BJ (cell line): ENCODE measurements at places on chromosomes 6 and 20.
A peak's percentile ranks its signal among the peaks of the same experiment; 100 is the strongest.

GRCh38 chr6:12761376-12762115 is 45.0 kb downstream of the PHACTR1 start:
- DNase-seq: peak; percentile 92

DNA sequence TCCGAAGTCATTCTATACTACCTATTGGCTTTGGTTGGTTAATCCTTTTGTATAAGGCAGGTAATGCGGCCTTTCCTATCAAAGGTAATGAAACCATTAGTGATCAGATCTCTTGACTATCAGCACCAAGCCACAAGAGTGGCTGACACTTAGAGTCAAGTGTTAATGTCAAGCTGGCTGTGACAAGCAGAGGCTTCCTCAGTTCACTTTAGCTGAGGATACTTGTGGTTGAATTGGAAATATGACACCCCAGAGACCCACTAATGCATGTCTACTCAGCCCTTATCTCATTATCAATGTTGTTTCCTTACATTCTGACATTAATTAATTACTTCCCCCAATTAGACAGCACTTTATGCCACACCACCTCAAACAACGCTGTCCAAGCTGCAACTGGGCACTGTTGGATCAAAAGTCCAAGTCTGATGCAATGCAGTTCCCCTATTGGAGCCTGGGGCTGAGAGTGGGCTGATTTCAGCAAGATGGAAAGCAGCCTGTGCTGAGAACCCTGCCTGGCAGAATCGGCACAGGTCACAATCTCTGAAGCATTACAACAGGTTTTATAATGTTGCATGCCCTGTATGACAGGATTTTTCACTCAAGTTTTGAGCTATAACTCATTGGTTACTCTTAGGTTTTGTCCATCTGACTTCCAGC is 273.5 kb downstream of the COL12A1 start:
- no peak for DNase-seq

- DNase-seq: no peak
Observed at GRCh38 chr6:97923249-97923648, 640.2 kb upstream of the MMS22L start.

GRCh38 chr20:5031206-5031557 is 29.9 kb upstream of the SLC23A2 start:
- DNase-seq: no peak

- DNase-seq: no peak
Observed at GRCh38 chr6:24428615-24429014, 25.9 kb downstream of the MRS2 start.

GRCh38 chr20:35883336-35883777 is 70.9 kb downstream of the SCAND1 start:
- no peak for DNase-seq

DNA sequence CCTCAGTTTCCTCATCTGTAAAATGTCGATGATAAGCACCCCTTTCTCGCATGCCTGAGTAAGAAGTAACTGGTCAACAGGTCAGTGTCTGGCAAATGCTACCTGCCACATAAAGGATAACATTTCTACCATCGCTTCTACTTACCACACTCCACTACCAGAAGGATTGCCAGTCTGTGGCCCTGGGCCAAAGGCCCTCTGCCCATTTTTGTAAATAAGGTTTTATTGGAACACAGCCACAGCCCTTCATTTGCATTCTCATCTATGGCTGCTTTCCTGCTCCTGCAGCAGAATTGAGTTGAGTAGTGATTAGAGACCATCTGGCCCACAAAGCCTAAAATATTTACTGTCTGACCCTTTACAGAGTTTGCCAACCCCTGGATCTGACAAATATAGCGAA is 121.8 kb downstream of the TOX2 start:
- DNase-seq: no peak

DNA sequence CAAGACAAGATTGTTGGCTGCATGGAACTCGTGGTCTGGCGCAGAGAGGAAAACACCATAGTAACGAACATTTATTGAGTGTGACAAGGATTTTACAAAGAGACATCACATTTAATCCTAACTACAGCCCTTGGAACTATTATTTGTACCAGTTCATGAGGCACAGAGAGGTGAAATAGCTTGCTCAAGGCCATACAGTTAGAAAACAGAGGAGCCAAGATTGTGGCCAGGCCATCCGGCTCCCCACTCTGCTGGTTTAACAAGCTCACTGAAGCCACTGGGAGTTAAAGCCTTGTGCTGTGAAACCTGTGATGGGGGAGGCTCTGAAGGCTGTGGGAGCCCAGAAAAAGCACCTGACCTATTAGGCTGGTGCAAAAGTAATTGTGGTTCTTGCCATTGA is 74.9 kb upstream of the ZNFX1 start:
- DNase-seq: no peak

- no peak for DNase-seq
Observed at GRCh38 chr20:58854638-58855471, 2.3 kb downstream of the GNAS start.

DNA sequence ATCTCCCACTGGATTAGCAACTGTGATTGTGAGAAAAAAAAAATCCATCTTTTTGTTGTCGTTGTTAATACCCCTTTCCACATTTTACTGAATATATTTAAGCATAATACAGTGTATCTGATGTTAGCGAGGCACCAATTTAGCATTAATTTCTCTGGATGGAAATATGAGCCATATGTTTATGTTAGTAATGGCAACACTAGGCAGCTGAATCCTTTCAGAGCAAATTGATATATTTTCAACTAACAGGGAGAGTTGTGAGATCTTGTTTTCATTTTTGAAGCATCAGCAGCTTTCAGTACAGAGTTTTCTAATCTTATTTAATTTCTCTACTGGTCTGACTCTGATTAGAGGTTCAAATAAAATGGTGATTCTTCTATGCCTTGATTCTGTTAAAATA is 84.8 kb upstream of the HDAC2 start:
- DNase-seq: no peak

GRCh38 chr6:157974341-157974894 is 7.2 kb upstream of the SYNJ2 start:
- no peak for DNase-seq

- DNase-seq: no peak
Observed at GRCh38 chr6:34855463-34855862, 32.4 kb downstream of the TAF11 start.

DNA sequence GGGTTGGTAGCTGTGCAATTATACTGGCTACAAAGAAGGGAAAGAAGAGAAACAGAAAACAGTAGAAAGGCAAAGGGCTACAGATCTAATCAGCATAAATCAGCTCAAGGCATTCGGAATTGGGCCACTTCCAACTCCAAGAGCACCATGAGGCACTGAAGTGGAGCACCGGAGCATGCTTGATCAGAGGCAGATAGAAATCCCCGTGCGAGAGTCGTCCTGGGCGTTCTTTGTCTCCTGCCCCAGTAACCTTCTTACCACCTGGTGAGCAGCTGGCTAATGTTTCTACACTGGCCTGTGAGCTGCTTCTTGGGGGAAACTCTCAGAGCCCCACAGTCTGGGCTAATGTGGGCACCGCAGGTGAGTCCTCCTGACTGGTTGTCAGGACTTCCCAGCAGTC is 16.7 kb downstream of the NEDD9 start:
- no peak for DNase-seq

DNA sequence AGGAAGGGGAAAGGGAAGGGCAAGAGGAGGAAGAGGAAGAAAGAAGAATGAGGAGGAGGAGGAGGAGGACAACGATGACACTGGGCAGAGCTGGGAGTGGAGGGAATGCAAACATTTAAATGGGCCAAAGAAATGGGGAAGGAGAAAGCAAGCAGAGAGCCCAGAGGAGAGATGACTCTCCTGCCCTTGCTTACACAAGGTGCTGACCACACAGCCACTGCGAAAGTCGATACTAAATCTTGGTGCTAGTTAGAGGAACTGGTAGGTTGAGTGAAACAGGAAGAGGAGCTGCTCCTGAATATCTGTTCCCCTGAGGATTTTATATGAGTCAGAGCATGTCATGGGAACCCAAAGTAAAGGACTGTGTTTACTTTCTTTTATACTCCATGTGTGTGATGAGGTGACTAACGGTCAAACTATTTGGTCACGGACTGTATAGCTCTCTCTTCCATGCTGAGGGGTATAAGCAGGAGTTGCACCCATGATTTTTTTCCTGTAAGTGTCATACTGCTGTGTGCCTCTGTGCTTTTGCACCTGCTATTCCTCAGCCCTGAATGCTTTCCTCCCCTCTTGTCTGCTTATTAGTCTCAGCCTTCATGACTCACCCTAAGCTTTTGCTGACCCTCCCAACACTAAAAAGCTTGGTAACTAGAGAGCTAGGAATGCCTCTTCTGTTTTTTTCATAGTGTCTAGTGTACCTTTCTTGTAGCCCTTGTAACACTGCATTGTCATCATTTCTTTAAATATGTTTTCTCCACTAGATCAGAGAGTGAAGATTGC is 9.5 kb upstream of the PAQR8 start:
- peak; percentile 90 for DNase-seq

GRCh38 chr20:33188421-33188820 is 20.5 kb downstream of the BPIFA2 start:
- DNase-seq: no peak

DNA sequence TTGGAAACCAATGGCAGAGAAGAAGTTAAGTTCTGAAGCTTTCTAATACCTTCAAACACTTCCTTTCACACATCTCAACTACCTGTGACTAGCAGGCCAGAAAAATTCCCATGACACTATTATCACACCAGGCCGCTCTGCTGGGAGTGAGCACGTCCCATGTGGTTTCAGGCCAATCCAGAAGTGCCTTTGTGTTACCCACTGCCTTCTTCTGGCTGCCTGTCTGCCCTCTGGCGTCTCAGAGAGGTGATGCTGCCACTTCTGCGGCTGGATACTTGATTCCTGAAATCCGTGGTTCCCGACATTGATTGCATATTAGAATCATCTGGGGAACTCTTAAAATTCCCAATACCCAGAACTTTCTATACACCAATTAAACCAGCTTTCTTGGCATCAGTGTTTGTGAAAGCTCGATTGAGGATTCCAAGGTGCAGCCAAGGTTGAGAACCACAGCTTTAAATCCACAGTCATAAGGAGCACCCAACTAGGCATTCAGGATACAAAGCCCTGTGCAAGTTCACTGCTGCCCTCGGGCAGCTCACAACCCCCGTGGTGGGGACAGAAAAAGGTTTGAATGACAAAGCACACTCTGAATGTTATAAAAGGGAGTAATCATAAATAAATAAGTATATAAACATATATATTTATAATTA is 65.6 kb downstream of the STMND1 start:
- no peak for DNase-seq

DNA sequence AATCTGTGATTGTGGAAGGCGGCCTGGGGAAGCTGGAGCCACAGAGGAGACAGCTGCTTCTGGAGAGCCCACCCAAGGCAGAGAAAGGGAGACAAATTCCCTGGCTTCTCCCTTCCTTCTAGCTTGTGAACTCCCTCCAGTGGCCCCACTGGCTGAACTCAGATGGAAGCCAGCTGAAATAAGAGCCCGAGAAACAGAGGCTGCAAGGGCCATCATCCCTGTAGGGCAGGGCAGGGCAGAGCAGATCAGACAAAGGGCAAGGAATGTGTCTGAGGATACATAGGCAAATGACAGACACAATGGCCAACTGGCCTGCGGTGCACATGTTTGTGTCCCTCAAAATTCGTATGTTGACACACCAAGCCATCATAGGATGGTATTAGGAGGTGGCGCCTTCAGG is 25.3 kb downstream of the MDFI start:
- DNase-seq: no peak

DNA sequence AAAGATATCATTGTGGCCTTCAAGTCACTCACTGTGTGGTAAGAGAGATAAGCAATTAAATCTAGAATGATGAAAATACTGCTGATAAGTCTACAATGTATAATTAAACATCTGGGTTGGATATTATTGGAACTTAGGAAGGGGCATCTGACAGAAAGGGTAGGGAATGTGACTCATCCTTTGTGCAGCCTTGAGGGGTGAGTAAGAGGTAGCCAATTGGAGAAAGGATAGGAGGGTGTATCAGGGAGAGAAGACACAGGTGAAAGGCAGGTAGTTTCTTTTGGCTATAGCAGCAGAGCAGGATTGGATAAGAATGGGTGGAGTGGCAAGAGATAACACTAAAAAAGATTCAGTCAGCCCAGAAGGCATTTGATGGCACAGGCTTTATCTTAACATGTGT is 182.0 kb downstream of the COL21A1 start:
- DNase-seq: no peak

- no peak for DNase-seq
Observed at GRCh38 chr20:51484141-51484815, 58.2 kb downstream of the NFATC2 start.

GRCh38 chr6:23977706-23978105 is 148.3 kb upstream of the NRSN1 start:
- DNase-seq: no peak

GRCh38 chr6:169491482-169491881 is 210.3 kb downstream of the WDR27 start:
- DNase-seq: no peak
